ENCODE measurements at places on chromosomes 11 and 22. TPM values are rescaled to one million over a fixed set of nuclear protein-coding genes. Genes with fewer than 3 reads are reported as not detected.
A peak's percentile ranks its signal among the peaks of the same experiment; 100 is the strongest.

GRCh38 chr11:59012398-59013265 is 73.3 kb downstream of the GLYATL1 start:
- DNase-seq: no peak

- DNase-seq: no peak
Observed at GRCh38 chr11:64057890-64058289, 22.2 kb downstream of the FLRT1 start.

DNA sequence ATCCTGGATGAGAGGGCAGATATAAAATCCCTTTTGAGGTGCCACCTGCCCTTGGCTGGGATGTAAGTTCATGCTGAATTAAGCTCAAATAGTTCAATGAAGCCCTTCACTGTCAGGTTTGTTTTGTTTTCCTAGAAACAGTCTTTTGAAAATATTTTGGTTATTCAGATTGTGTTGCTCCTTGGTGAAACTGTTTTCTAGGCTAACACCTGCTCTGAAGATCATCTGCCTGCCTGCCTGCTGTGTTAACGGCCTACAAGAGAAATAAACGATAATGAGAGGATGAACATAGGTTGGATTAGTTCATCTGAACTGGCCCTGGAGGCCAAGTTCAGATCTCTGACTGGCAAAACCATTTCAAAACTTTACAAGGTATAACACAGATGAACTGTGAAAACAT is 67.4 kb downstream of the ZBTB44 start:
- DNase-seq: no peak

DNA sequence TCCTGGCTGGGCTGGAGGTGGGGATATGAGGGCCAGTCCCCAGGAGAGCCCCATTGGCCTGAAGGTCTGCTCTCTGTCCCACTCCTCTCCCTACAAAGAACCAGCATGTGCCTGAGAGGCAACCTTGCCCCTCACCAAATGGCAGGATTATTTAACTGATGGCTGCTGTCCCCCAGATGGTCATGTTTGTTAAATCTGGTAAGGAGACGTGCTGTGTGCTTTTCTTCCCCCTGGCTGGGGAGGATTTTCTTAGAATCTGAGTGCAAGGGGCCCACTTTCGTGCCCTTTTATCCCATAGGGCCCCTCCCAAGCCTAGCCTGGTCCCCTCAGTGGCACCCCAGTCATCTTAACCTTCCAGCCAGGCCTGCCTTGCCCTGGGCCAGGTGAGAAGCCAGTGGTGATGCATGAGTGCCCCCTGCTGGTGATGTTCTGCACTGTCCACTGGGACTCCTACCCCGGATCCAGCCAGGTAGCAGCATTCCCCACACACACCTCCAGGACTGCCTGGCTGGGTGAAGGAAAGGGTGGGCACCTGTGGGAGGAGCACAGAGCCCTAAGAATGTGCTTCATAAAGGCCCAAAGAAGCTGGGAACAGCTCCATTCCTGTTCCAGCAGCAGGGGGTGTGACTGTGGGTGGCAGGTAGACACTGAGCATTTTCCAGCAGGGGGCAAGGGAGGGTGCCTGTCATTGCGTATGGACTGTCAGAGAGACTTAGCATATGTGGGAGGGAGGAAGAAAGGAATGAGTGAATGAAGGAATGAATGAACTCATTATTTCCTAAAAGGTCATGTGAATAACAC is 28.9 kb downstream of the MFNG start:
- no peak for DNase-seq

GRCh38 chr11:76005756-76006155 is 190.7 kb downstream of the UVRAG start:
- DNase-seq: no peak

- no peak for DNase-seq
Observed at GRCh38 chr22:45670981-45671782, 452 bp upstream of the ATXN10 start.

- no peak for DNase-seq
Observed at GRCh38 chr22:39724857-39725256, 154.3 kb downstream of the CACNA1I start.

MS4A4A gene
- total RNA-seq: 115 TPM

- peak; percentile 84 for DNase-seq
Observed at GRCh38 chr11:1785749-1786413, 22.2 kb upstream of the CTSD start.

DNA sequence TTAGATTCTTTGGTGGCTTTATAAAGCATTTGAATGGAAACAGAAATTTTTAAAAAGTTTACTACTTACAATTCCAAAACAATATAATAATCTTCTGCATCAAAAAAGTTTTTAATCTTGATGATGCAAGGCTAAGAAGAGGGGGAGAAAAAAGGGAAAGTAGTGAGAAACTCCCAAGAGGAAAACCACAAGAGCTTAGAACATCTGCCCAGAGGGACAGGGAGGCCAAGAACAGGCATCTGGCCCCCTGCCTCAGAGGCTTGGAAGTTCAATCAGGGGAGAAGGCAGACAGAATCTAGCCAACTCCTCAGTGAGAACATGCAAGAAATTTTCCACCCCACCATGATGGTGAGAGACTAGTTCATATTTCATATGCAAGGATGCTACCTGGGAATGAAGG is 23.8 kb upstream of the TTC28 start:
- DNase-seq: no peak

THY1 gene
- total RNA-seq: 33.4 TPM

HMGXB4 gene
- total RNA-seq: 14.0 TPM

DNA sequence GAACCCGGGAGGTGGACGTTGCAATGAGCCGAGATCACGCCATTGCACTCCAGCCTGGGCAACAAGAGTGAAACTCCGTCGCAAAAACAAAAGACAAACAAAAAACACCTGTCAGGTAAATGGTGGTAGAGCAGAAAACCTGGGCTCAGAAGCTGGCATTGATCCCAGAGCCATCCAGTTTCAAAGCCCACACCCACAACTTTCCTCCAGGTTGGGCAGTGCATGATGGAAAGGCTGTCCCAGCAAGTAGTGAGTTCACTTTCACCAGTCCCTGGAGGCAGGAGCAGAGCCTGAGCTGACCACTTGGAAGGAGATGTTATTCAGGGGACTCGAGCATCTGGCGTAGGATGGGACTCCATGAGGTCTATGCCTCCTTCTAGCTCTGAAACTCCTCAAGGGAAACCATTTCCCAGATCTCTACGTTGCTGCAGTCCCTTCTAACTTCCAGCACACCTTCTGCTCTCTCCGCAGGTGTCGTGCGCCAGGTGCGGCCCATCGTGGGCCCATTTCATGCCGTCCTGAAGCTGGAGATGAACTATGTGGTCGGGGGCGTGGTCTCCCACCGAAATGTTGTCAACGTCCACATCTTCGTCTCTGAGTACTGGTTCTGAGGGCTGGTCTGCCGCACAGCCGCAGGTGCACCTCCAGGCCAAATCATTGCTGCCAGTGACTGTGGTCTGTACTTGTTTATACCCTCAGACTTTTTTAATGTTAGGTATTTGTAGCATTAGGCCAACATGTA is 71.6 kb upstream of the ATXN10 start:
- DNase-seq: no peak

GGTLC3 gene
- total RNA-seq: not detected

HNRNPUL2 gene
- 37.7 TPM for total RNA-seq

- DNase-seq: no peak
Observed at GRCh38 chr22:23032658-23033057, 37.7 kb upstream of the GNAZ start.

PAMR1 gene
- total RNA-seq: 30.8 TPM

SCO2 gene
- 9.6 TPM for total RNA-seq
